ENCODE measurements at places on chromosomes 12 and 14.

DNA sequence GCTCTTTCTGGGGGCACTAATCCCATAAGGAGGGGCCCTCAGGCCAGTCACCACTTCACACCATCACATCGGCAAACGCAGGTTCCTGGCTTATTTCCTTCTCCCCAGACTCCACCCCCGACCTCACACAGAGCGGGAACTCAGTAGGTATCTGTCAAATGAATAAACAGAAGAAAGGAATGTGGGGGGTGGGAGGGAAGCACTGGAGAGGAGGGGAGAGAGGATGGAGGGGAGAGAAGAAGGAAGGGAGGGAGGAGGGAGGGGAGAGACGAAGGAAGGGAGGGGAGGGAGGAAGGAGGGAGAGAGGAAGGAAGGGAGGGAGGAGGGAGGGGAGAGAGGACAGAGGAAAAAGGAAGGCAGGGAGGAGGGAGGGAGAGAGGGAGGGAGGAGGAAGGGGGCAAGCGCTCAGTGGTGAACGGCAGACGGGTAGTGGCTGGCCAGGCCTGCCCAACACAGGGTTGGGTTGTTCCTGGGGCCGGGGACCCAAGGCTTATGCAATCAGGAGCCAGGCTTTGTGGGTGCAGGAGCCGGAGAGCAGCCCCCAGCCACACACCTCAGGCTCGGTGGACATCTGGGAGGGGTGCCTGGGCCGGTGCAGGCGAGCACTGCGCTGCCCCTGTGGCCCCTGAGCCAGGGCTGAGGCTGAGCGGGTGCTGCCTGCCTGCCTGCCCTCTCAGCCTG, 52.6 kb upstream of the FBRSL1 start:
- DNase-seq: no peak

GRCh38 chr14:51682411-51682810, 30.7 kb downstream of the FRMD6 start:
- no peak for DNase-seq

GRCh38 chr14:74973003-74973653, 17.7 kb upstream of the PGF start:
- no peak for DNase-seq

- DNase-seq: peak; percentile 54
Observed at GRCh38 chr14:24172261-24172860, 481 bp downstream of the REC8 start.

DNA sequence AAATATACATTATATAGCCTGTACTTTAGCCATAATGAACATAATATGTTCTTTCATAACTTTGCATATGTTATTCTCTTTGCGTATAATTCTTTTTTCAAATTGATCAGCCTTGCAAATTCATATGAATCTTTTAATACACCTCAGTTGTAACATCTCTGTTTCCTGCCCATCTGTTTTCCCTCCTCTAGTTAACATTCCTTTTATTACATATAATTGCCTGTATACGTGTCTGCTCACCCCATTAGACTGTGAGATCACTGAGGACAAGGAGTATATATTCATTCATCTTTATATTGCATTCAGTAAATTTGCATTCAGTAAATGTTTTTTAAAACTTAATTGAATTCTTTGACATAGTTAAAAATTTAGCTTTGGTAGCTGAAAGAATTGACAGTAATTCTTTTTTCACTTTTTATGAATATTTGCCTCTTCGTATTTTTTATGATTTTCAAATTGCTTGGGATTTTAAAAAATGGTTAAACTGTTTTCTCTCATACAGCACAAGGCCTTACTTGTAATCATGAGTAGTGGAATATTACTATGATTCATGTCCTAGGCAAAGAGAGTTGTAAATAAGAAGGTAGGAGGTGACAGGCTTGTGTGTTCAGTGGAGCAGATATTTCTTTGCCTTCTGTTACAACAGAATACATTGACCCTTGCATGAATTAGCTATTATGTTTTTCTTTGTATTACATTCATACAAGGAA, 32.8 kb upstream of the KLHL42 start:
- DNase-seq: peak; percentile 99

GRCh38 chr14:64849940-64850339, 29.8 kb downstream of the SPTB start:
- no peak for DNase-seq

DNA sequence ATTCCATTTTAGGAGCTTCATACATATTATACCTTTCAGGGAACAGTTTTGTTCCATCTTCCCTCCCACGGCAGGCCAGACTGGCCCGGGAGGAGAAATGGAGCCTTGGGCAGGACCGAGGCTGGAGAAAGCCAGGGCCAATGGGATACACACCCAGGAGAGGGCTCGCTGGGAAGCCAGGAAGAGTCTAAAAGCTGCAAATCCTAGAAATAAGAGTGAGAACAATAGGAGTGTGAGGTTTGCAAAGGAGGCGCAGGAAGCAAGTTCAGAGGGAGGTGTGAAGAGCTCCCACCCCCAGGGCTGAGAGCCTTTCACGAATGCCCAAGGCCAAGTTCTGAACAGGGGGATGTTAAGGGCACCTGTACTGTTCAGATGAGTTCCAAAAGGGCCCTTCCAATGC, 67.5 kb upstream of the CPSF6 start:
- DNase-seq: no peak

GRCh38 chr14:87251011-87251410, 742.0 kb downstream of the GALC start:
- DNase-seq: no peak

DNA sequence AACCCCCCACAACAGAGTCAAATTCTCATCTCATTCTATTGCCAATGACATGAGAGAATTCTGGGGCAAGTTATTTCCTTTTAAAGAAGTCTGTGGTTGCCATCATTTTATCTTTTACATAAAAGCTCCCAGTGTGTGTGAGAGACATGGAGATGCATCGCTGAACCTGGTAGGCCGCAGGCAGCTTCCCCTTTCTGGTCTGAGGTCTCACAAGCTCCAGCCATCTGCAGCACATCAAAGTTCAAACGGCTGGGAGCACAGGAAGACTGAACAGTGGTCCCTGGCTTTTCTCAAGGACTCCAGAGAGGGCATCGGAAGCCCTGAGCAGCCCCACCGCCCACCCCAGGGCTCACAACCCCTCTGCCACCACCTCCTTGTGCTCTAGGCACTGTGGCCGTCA, 141.7 kb downstream of the RIMBP2 start:
- DNase-seq: no peak

GRCh38 chr12:88388566-88389540, 191.4 kb downstream of the KITLG start:
- DNase-seq: no peak

- DNase-seq: peak; percentile 54
Observed at GRCh38 chr12:122123051-122123760, 44.6 kb downstream of the MLXIP start.

GRCh38 chr12:19201661-19202060, 72.1 kb downstream of the PLEKHA5 start:
- DNase-seq: no peak

- DNase-seq: no peak
Observed at GRCh38 chr14:33377596-33378390, 439.1 kb downstream of the NPAS3 start.

DNA sequence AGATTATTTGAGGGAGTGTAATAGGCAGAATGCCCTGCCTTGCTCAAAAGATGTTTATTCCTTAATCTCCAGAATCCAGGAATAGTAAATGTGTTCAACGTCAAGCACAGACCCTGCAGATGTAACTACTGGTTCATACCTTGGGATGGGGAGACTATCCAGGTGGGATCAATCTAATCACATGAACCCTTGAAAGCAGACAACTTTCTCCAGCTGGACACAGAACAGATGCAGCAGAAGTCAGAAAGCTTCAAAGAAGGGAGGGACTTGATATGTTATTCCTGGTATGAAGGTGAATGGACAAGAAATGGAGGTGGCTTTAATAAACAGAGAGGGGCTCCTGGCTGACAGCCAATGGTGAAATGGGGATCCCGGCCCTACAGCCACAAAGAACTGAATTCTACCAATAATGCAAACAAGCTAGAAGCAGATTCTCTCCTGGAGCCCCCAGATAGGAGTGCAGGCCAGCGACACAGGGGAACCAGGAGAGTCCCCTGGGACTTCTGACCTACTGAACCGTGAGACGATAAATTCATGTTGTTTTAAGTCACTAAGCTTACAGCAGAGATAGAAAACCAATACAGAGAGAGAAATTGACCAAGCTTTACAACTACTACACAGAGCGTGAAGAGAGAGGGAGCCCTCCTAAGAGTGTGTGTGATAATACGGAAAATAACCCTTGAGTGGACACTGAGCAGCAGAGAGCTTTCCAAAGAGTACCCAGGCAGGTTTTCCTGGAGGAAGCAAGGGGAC, 133.5 kb upstream of the TMEM132C start:
- DNase-seq: no peak

DNA sequence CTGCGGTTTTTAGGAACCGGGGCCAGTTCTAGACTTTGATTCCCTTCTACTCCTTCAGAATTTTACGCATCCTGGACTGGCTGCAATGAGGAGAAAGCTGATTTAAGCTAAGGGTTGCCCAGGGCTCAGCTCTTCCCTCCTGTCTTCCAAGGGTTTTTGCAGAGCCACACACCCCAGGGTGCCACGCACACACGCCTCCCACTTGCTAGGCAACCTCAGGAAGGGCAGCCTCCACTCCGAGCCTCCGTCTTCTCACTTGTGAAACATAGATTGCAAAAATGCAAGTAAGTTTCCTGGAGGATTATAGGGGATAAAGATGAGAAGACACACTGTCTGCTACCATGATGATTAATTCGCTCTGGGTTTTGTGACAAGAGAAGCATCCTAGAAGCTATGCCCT, 31.7 kb downstream of the NOS1 start:
- no peak for DNase-seq

DNA sequence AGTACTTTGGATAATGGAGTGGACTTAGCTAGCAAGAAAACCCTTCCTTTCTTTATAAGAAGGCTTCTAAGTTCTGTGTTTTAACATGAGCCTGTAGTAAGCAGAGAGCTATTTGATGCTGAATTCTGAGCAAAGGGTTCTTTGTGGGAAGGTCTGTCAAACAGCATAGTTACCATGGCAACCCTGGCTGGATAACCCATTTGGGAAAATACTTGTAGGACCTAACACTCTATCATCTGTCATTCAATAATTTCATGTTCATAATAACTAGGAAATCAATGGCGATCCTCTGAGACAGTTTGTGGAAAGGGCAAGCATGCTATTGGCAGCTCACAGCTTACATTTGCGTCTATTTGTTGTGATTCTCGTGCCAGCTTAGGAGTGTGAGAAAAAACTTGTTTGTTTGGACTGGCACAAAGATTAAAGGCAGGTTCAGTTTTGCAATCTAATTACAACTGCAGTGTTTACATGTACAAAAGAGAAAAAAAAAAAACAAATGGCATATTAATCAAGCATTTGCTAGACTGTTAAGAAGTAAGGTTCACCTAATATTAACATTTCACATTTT, 219.2 kb downstream of the PDZRN4 start:
- DNase-seq: peak; percentile 23

GRCh38 chr14:64771161-64771560, 66.9 kb downstream of the PLEKHG3 start:
- DNase-seq: no peak

GRCh38 chr12:27436029-27436428, 10.5 kb upstream of the SMCO2 start:
- DNase-seq: no peak

DNA sequence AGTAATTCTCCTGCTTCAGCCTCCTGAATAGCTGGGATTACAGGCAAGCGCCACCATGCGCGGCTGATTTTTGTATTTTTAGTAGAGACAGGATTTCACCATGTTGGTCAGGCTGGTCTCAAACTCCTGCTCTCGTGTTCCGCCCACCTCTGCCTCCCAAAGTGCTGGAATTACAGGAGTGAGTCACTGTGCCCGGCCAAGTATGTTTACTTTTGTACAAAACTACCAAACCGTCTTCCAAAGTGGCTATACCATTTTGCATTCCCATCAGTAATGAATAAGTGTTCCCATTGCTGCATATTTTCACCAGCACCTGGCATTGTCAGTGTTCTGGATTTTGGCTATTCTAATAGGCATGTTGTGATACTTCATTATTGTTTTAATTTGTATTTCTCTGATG, 8.4 kb upstream of the KRT6A start:
- DNase-seq: no peak

GRCh38 chr12:104555648-104556047, 98.9 kb downstream of the CHST11 start:
- DNase-seq: peak; percentile 85

DNA sequence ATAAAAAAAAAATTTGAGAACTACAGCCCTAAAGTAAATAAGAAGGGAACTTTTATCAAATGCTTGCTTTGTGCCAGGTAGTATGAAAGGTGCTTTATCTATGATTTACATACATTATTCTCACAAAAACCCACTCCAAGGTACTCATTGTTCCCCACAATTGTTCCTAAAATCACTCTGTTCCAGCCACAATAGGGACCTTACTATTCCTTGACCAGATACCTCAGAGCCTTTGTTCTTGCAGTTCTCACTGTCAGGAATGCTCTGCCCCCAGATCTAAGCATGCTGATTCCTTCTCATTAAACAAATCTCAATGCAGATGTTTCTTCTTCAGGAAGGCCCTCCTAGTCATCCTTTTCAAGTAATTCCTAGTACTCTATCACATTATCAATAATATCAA, 60.2 kb downstream of the PPP1R12A start:
- no peak for DNase-seq

DNA sequence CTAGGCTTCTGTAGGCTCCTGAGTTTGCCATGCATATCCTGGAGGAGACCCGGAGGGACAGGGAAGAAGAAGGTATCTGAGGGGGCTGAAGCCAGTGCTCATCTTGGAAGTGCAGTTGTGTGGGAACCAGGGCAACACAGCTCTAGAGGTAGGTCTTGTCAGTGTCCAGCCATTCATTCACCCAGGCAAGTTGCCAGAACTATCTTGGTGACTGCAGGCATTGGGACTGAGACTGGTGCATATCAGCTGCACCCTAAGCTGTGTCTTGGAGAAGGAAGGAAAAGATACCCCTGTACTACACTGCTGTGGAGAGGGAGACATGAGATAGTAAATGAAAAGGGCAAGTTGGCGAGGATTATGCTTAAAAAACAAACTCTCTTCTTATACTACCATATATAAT, 4.9 kb upstream of the WIF1 start:
- no peak for DNase-seq

GRCh38 chr12:119748497-119748896, 80.6 kb downstream of the PRKAB1 start:
- no peak for DNase-seq

DNA sequence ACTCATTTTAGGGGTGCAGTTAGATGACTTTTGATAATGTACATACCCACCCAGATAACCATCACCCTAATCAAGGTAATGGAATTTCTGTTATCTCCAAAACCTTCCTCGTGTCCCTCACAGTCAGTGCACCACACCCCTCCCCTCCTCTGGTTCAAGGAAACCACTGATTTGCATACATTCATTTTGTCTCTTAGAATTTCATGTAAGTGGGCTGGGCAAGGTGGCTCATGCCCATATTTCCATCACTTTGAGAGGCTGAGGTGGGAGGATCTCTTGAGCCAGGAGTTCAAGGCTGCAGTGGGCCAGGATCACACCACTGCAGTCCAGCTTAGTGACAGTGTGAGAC, 15.7 kb downstream of the ADIPOR2 start:
- no peak for DNase-seq

All from NCI-H2171 treated with DMSO at 0.1 percent for 48 hours (cell line).